Motor neuron (in vitro differentiated cells): ENCODE measurements at places on chromosomes 1 and 21.

DNA sequence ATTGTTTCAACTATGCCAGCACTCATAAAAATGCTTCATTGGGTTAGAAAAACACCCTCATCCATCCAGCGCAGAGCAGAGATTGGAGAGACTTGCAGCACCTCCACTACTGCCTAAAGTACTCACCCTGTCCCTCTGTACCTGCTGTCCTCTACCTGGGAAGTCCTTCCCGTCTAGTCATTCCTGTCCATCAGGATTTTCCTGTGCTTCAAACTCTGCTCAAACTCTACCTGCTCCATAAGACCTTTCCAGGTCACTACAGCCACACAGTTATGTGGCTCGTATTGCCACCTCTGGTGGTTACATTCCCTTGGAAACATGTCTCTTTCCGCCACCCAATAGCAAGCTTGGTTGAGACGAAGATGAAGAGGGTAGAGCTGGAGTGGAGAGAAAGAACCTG lies 7.2 kb downstream of the OVGP1 start:
- ATAC-seq: no peak

DNA sequence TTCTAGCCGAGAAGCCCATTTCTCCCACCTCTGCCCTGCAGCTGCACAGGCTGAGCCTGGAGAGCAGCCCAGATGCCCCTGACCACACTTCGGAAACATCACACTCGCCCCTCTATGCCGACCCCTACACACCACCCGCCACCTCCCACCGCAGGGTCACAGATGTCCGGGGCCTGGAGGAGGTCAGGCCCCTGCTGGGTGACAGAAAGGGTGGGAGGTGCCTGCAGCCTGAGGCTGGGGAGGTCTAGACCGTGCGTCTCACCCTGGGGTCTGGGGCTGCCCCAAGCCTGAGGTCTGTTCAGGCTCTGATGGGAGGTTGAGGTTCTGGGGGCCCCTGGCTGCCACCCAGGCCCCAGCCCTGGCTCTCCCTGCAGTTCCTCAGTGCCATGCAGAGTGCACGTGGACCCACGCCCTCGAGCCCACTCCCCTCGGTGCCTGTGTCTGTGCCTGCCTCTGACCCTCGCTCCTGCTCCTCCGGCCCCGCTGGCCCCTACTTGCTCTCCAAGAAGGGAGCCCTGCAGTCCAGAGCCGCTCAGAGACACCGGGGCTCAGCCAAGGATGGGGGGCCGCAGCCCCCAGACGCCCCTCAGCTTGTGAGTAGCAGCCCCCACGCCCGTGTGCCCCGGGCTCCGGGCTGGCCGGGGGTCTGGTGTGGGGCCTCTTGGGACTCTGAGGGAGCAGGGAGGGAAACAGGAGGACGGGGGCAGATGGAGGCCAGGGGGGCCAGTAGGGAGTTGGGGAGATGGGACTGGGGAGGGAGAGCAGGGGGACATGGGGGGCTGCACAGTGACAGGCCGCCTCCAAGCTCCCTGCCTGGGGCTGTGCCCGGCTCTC lies 7.4 kb downstream of the PLEKHN1 start:
- no peak for ATAC-seq

DNA sequence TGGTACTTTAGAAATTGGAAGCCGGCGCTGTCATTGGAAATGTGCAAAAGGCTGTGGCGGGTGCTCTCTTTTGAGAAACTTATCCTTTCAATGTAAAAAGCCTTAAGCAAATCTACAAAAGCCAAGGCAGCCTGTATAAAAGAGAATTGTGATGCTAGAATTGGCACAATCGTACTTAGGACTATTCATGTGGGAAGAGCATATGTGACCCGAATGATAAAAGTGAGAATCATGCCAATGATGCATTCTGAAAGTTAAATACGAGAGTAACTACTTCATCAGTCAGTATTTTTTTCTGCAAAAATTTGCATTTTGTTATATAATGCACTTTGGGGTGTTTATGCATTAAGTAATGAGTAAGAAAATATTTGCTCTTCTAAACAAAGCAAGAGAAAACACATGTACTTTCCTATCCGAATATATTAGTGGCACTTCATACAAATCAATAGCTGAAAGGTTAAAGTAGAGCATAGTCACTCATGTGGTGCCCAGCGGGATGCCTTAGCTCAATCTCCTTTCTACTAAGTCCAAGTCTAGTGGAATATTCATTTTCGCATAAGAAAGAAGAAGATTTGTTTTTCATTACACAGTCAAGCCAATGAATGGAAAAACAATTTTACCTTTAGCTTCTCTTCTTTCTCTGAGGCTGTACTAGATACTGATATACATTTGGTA lies 1256.6 kb upstream of the B3GALT2 start:
- ATAC-seq: peak; percentile 66

DNA sequence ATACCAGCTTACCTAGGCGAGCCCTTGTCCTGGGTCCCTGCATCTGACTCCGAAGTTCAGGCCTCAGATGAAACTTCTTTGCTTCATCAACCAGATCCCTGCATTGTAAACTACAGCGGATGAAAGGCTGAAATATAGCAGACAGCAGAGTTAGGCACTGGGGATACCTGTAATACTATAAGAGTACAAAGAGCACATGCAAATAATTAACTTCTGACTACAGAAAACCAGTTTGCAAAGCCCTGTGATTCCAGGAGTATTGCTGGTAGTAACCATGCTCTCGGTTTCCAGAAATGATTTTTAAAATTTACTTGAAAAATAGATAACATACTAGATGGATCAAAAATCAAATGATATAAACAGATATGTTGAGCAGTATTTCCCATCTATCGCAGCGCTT lies 18.0 kb downstream of the KLHL12 start:
- no peak for ATAC-seq

DNA sequence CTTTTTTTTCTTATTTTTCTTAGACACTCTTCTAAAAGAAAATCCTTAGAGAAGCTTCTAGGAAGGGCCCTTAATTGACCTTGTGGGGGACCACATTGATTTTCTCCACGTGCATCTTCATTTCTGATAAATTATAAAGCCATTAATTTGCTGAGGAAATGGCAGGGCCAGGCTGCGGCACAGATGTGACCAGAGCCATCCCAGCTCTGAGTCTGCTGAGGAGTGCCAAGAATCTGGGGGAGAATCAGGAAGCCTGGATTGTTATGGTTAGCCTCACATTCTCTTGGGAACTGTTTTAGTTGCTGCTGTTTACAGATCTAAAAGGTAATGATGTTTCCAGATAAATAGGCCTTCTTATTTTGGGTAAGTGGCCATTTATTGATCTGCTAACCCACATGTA lies 16.2 kb downstream of the PROX1 start:
- ATAC-seq: peak; percentile 35

DNA sequence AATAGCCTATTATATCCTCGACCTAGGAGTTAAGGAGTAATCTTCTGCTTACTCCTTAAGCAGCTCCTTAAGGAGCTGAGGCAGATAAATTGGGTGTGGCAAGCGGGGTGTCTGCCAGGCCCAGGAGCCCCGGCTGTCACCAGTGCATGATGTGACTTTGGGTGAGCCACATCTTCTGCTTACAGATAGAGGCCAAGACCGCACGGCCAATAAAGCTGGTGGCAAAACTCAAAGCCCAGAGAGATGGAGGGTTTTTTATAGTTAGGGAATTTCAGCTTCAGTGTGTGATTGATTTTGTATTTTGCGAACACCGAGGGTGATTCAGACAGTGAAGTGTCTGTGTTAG lies 9.8 kb downstream of the MX2 start:
- ATAC-seq: no peak

- ATAC-seq: no peak
Measured at GRCh38 chr1:116256875-116257274, 116.2 kb upstream of the ATP1A1 start.

GRCh38 chr1:247047260-247047659 lies 31.4 kb downstream of the ZNF670 start:
- ATAC-seq: no peak

GRCh38 chr1:208233546-208233945 lies 10.6 kb downstream of the PLXNA2 start:
- ATAC-seq: peak; percentile 89

DNA sequence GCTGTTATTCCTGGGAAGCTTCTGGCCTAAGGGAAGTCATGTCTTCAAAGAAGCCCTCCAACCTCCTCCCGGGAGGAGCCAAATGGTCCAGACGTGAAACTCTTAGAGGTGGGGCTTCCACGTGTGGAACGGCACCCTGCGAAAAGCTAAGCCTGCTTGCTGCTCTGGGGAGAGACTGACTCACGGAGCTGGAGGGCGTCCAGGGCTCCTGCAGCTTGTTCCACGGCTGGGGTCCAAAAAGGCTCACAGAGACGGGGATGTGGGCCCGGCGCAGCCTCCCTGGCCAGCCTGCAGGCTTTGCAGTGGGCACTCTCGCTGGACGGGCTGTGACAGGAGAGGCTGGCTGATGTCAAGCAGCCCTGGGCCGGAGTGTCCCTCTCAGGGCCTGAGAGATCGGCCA lies 105.1 kb downstream of the COLGALT2 start:
- ATAC-seq: peak; percentile 75

GRCh38 chr1:8314346-8315280 lies 3.3 kb upstream of the SLC45A1 start:
- ATAC-seq: peak; percentile 85

DNA sequence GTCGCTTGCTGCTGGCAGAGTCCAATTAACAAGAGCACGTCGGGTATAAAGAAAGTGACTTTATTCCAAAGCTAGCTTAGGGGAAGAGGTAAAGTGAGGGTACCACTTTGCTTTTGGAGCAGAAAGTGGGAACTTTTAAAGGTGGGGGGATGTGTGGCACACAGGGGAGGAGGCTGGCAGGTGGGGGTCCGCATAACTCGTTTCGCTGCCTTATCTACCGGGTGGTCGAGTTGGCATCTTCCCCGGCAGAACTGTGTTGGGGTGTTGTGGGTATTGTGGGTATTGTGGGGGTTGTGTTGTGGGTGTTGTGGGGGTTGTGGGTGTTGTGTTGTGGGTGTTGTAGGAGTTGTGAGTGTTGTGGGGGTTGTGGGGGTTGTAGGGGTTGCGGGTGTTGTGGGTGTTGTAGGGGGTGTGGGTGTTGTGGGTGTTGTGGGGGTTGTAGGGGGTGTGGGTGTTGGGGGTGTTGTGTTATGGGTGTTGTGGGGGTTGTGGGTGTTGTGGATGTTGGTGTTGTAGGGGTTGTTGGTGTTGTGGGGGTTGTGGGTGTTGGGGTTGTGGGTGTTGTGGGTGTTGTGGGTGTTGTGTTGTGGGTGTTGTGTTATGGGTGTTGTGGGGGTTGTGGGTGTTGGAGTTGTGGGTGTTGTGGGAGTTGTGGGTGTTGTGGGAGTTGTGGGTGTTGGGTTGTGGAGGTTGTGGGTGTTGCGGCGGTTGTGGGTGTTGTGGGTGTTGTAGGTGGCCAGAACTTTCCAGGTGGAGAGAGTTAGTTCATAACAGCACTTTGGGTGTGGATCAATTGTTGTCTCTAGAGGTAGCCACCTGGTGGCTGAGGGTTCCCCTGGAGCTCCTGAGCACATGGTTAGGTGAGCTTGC lies 52.7 kb downstream of the AGPAT3 start:
- ATAC-seq: no peak

- ATAC-seq: no peak
Measured at GRCh38 chr1:26029864-26030481, 8.4 kb downstream of the EXTL1 start.
